ENCODE measurements at places on chromosomes 11 and 22. TPM values are rescaled to one million over a fixed set of nuclear protein-coding genes. Genes with fewer than 3 reads are reported as not detected.

GRCh38 chr11:92911478-92911877 is 58.0 kb upstream of the MTNR1B start:
- no peak for DNase-seq

DNA sequence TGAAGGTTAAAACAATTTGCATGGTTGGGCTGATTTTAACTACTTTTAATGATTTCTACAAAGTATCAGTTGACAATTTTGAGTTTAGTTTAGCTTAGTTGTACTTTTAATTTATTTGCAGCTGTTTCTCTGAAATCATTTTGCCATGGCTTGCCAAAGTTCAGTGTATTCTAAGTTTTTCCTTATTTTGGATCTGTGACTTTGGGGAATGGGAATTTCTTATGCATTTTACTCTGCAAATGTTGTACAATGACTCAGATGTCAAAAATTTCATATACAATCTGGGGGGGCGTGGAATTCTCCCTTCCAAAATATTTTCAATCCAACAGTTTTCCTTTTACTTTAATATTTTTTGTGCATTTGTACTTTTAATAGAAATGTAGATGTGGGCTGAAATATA is 8.9 kb upstream of the DCHS1 start:
- DNase-seq: no peak

GRCh38 chr11:47171856-47172255 is 4.8 kb downstream of the ARFGAP2 start:
- no peak for DNase-seq

DNA sequence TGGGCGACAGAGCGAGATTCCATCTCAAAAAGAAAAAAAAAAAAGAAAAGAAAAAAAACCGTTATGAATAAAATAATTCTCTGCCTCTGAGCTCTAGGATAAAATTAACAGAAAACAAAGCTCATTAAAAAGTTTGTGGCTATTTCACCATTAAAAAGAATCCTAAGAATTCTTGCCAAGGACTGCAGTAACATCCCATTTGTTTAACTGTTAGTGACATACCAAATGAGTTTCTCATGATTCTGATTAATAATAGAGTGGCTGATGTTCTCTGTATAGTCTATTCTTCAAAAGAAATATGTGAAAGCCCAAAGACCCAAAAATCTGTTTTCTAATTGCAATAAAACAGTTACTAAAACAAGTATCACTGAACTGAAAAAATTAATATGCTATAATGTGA is 19.7 kb downstream of the CLNS1A start:
- DNase-seq: no peak

- no peak for DNase-seq
Measured at GRCh38 chr11:128289048-128289447, 298.3 kb downstream of the ETS1 start.

The OR8G5 gene
- not detected for total RNA-seq

The TMEM191B gene
- 27.4 TPM for total RNA-seq

GRCh38 chr11:69293819-69294505 is at the start of gene MYEOV:
Gene MYEOV, plus strand, starts transcription at chr11:69294155. Its CDS starts 1,200 bp downstream, at chr11:69295355.
- peak; percentile 64 for DNase-seq

DNA sequence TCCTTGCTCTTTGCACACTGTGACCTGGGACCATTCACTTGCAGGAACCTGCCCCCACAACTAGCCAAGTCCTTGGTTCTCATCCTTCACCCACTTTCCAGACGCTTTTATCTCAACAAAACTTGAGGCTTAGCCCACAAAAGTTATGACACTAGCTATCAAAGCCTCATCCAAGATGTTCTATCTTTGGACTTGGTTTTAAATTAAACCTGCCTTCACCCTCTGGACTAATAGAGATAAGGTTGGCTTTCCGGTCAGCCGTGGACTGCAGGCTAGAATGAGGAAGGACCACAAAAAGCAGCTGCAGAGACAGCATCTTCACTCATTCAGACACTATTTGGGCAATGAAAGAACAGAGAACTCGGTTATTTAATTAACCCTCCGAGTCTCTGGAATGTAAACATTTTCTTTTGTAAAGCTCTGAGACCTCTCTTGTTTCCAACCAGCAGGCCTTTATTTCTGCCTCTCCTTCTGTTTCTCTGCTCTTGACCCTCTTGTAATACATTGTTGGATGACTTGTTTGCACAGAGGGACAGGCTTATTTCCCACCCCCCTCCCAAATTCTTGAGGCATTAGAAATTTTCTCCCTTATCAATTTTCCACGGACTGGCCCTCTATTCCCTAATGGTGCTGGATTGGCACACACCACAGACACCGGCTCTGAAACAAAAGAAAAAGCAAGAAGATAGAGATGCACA is 41.4 kb downstream of the ARL14EP start:
- DNase-seq: no peak

The SAA1 gene
- 0.69 TPM for total RNA-seq

- DNase-seq: no peak
Measured at GRCh38 chr22:45029501-45029900, 19.7 kb upstream of the PHF21B start.

GRCh38 chr11:13857828-13858227 is 104.7 kb upstream of the SPON1 start:
- no peak for DNase-seq

The CFAP300 gene
- 4.1 TPM for total RNA-seq

- no peak for DNase-seq
Measured at GRCh38 chr11:121613724-121614123, 161.0 kb upstream of the SORL1-AS1 start.

The VWA5A gene
- 7.5 TPM for total RNA-seq

DNA sequence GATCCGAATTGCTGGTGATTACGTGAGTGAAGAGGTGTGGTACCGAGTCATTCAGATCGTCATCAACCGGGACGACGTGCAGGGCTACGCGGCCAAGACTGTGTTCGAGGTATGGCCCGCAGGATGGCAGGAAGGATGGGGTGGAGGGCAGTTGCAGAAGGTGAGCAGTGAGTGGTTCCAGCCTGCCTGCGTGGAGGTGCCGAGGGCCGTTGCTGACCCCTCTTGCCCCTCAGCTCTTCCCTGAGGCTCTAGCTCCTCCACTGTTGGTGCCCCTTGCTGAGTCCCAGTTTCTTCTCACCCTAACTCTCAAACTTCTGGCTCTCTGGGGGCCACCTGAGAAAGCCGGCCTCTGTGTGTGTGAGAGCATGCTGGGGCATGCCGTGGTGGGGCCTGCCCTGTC is 43.9 kb downstream of the MUC6 start:
- DNase-seq: no peak

DNA sequence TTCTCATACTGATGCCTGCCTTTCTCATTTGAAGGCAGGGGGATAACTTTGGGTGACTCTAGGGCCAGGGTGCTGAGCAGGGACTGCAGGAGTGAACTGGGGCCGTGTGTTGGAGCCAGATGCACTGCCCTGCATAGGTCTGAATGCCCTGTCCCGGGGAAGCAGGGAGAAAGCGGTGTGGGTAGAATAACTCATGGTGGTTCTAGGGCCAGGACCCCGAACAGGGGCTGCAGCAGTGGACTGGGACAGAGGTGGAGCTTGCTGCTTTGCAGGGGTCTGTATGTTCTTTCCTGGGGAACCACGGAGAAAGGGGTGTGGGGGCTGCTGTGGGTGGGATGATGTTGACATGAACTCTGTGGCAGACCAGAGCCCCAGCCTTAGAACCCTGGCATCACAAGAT is 52.9 kb downstream of the GAB4 start:
- no peak for DNase-seq

GRCh38 chr11:117657794-117658193 is 139.2 kb downstream of the DSCAML1 start:
- no peak for DNase-seq

The OR52E8 gene
- not detected for total RNA-seq

The RAB3IL1 gene
- total RNA-seq: 0.40 TPM

- DNase-seq: no peak
Measured at GRCh38 chr11:91209751-91210150, 986.9 kb upstream of the CHORDC1 start.

DNA sequence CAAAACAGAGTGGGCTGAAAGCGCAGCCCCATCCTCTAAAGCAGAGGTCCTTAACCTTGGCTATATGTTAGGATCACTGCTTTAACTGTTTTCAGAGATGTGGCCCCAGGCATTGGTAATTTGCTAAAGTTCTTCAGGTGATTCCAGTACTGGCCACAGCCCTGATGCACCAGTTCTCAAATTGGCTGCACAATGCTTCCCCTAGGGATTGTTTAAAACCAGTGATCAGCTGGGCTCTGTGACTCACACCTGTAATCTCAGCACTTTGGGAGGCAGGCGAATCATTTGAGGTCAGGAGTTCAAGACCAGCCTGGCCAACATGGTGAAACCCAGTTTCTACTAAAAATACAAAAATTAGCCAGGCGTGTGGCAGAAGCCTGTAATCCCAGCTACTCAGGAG is 8.4 kb upstream of the IRAG1 start:
- peak; percentile 7 for DNase-seq

DNA sequence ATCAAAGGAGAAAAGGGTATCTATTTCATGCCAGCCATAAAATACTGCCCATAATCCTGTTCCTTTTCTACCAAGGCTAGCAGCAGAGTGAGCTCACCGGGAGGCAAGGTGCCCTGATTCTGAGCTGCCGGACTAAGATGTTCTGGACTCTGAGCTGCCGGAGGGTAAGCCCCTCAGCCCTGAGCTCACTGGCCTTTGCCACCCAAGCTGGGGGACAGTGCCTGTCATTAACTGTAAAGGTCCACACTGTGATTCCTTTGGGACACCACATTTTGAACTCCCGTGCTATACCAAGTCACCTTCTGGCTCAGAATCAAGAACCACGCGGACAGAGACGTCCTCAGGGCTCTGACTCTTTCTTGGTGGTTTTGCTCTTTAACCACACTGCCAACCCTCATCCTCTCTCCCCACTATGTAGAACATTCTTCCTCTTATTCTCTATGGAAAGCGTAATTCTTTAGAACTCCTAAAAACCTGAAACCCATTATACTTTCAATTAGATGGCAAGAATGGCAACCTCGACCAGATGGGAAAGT is 88.4 kb upstream of the BID start:
- no peak for DNase-seq

- no peak for DNase-seq
Measured at GRCh38 chr22:22076361-22076760, 93.8 kb upstream of the TOP3B start.

- DNase-seq: no peak
Measured at GRCh38 chr22:39446239-39446721, 10.5 kb upstream of the MGAT3 start.

The SUSD2 gene
- 0.29 TPM for total RNA-seq

DNA sequence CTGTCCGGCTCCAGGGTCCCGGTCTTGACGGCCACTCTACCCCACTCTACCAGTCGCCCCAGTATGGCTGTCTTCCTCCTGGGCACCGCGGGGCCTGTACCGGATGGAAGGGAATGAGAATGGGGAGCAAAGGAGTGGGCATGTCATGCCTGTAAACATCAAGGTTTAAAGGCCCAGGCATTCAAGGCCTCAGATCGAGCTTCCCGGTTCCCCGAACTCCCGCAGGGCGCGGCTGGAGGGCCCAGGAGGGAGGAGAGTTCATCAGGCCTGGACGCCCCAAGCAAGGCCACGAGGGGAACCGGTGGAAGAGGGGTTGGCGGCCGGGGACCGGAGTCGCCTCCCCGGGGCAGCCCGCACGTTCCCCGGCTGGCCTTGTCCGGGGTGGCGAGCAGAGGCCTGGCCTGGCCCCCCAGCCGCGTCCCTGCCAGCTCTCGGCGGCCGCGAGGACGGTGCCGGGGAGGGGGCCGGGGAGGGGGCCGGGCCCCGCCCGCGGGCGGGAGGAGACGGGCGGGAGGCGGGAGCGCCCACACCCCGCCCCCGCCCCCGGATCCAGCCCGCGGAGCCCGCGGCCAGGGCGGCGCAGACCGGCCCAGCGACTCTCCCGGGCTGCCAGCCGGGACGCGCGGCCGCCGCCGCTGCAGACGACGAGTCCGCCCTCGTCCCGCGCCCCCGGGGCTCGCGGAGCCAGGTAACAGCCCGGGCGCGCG is at the start of gene CDC42EP1:
Gene CDC42EP1 (plus strand): TSS at position 580 of the 707 bp plus-strand sequence. CDS start 5,870 bp downstream, outside the sequence.
- peak; percentile 57 for DNase-seq

The FOLR1 gene
- not detected for total RNA-seq

- no peak for DNase-seq
Measured at GRCh38 chr22:37393746-37394145, 33.5 kb downstream of the ELFN2 start.

GRCh38 chr11:66287889-66288670 is 863 bp downstream of the YIF1A start:
- DNase-seq: no peak

- peak; percentile 89 for DNase-seq
Measured at GRCh38 chr11:18749681-18750319, 23.8 kb upstream of the IGSF22 start.

The RBMXL2 gene
- not detected for total RNA-seq

DNA sequence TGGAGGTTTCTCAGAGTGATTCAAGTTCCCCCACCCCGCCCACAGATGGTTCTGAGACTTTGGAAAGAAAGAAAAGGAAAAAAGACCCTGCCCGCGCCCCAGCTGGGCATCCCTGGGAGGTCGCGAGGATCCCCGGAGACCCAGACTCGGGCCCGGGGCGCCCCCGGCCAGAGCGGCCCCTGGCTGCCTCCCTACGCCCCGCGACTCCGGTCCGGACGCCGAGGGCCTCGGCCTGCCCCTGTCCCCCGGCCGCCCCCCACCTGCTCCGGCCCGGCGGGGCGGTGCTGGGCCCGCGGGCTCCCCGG is 2.3 kb upstream of the AIFM3 start:
- DNase-seq: no peak

The OR5P2 gene
- total RNA-seq: not detected

DNA sequence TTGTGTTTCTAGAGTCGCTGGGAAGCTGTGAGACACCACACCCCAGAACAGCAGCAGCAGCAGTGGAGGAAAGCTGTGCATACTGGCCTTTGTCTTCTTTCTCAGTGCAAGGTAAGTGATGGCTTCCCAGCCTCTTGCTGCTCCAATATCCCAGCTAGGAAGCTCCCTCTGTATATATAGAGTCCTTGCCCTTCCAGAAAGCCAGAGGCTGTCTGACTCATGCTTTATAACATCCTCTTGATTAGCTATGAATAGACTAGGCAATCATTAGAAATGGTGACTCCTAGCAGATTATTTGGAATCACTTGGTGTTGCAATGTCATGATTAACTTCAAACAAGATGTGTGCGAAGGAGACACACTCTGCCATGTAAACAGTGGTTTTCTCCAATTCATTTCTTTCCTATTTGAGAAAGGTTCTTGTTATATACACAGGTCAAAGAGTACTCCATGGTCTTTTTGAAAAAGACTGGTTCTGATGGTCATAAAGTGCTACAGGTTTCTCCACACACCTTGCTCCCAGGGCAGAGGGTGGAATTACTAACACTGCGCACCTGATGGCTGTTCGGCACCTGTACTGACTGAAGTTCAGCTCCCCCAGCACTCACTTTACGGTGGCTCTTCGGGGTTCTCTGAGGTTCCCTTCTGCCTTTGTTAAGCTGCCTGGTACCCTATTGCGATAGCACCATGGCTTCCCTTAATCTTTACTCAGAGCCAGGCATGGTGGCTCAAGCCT is at the start of gene MMP1:
Gene MMP1 (minus strand): TSS at position 149 of the 735 bp plus-strand sequence. CDS start 68 bp downstream, at position 81.
- peak; percentile 14 for DNase-seq

DNA sequence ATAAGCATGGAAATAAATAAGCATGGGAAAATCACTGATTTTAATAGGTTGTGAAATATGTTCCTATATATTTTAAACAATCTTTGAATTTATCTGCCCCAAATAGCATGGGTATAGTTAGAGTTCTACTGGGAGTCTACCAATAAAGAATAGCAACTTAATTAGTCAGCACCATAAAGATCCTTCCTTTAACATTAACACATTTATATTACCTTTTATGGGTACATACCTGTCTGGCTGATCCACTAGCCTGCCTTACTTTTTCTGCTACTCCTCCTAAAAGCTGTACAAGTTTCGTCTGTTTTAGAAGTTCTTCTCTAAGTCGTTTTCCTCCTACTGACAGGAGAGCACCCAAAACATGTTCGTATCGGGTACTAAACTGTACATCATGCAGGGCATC is 39.8 kb upstream of the RPS13 start:
- no peak for DNase-seq

The PACSIN3 gene
- total RNA-seq: 32.5 TPM

- DNase-seq: no peak
Measured at GRCh38 chr11:65854161-65854592, 3.8 kb downstream of the CFL1 start.

Data from Daoy (cell line).